ENCODE measurements at places on chromosomes 5 and 9. TPM values are rescaled to one million over a fixed set of nuclear protein-coding genes. Genes with fewer than 3 reads are reported as not detected.

CER1 gene
- not detected for total RNA-seq

BHMT gene
- total RNA-seq, result 2.5 TPM

SLC22A4 gene
- 9.5 TPM for total RNA-seq

GRXCR2 gene
- not detected for total RNA-seq

PDE8B gene
- total RNA-seq, result 0.11 TPM

C5orf58 gene
- total RNA-seq, result not detected

LURAP1L gene
- 11.7 TPM for total RNA-seq

OR5C1 gene
- not detected for total RNA-seq

ANP32B gene
- total RNA-seq, result 16.5 TPM

FCN2 gene
- total RNA-seq, result not detected

TRPM6 gene
- total RNA-seq, result 0.11 TPM

EIF4EBP3 gene
- total RNA-seq, result 4.2 TPM

SNX18 gene
- total RNA-seq, result 44.0 TPM

Data from articular chondrocyte of knee joint (primary cell).